HCEC 1CT (cell line): ENCODE measurements at places on chromosomes 16 and 17.

DNA sequence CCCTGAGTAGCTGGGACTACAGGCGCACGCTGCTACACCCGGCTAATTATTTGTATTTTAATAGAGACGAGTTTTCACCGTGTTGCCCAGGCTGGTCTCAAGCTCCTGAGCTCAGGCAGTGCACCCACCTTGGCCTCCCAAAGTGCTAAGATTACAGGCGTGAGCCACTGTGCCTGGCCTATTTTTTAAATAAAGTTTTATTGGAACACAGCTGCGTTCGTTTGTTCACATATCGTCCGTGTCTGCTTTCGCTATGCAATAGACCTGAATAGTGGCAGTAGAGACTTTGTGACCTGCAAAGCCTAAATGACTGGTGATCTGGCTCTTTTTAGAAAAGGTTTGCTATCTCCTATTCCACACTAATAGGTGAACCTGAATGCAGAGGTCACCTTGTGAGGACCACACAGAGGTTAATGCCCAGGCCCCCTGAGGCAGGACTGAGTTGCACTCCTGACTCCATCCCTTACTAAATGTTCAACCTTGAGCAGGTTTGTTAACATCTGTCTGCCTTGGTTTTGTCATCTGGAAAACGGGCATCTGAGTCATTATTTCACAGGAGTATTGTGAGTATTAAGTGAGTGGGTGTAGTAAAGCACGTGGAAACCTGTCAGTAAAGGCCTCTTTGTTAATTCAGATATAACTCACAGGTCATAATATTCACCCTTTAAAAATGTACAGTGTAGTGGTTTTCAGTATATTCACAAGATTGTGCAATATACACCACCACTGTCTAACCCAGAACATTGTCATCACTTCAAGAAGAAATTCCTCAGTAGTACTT is 157.5 kb upstream of the CACNG5 start:
- peak; percentile 94 for DNase-seq

GRCh38 chr17:81551458-81552243 is 502 bp downstream of the FAAP100 start:
- peak; percentile 30 for DNase-seq

DNA sequence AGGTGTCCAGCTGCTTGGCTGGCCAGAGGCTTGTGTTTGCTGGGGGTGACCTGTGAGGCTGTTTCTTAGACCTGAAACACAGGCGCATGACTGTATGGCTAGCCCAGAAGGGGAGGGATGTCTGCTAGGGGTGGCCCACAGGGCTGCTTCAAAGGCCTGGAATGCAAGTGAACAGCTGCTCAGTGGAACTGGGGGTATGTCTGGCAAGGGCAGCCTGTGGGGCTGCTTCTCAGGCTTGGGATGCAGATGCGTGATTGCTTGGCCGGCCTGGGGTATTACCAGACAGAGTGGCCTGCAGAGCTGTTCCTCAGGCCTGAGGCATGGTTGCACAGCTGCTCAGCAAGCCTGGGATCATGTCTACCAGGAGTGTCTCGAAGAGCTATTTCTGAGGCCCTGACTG is 20.5 kb downstream of the TANC2 start:
- DNase-seq, result no peak

GRCh38 chr17:57439651-57440050 is 183.3 kb downstream of the MSI2 start:
- DNase-seq, result no peak

- peak; percentile 44 for DNase-seq
These were observed 11.5 kb downstream of the CCL16 start for GRCh38 chr17:35969558-35970380.

DNA sequence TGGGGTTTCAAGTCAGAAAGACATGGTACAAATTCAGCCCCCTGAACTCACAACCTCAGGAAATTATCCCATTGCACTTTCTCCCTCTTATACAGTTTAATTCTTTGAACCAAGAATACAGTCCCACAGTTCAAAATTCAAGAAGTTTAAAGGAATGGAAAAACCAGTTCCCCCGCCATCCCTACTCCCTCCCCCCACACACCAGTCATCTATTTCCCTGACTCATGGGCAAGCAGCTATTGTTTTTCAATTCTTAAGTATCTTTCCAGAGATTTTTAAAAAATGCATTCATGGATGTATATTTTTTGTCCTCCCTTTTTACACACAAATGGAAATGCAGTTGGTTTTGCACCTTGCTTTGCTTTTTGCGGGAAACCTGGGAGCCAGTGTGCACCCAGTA is 7.3 kb downstream of the SYCE1L start:
- DNase-seq, result no peak

- DNase-seq, result peak; percentile 52
These were observed 16.2 kb downstream of the CHST4 start for GRCh38 chr16:71542377-71542776.

DNA sequence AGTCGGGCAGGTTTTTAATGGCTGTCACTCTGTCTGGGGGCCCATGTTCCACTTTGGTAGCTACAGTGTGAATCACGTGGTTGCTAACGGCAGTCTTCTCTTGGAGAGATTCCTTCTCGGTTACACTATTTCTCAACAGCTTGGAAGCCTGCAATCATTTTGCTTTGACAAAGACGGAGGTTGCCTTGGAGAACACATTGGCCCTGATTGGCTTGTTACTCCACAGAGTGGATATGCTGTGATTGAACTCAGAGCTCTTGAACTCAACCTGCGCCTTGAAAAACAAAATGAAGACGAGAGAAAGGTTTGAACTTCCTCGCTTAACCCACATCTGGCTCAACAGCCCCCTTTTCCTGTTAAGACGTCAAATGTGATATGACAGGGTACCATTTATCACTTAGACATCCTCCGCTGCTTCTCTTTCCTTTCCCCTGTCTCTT is 218.9 kb downstream of the MAF start:
- no peak for DNase-seq

GRCh38 chr17:7774055-7774521 is 56.5 kb downstream of the DNAH2 start:
- peak; percentile 39 for DNase-seq

DNA sequence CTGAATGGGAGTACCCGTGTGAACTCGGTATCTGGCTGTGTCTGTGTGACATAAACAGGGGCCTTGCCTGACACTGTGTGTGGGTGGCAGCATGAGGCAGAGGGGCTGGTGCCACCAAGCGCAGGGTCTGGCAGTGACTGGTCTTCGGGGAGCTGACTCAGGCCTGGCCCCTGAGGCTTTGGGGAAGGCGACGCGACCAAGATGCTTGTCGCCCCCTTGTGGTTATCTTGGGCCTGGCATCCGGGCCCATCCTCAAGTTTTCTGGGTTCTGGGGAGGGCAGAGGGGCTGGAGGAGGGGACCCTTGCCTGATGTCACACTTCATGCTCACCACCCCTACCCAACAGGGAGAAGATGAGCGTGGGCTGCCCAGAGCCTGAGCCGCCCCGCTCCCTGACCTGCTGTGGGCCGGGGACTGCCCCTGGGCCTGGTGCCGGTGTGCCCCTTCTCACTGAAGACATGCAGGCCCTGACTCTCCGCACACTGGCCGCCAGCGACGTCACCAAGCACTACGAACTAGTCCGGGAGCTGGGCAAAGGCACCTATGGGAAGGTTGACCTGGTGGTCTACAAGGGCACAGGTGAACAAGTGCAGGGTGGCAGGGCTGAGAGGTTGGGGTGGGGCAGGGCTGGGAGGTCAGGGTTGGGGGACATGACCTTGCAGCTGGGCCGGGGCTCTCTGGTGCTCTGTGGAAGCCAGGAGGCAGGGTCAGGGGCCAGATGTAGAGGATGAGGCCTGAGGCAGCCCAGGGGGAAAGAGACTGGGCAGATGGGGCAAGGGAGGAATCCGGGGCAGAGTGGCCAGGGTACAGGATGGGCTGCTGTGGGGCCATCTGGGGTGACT is 24.9 kb downstream of the SBK1 start:
- DNase-seq, result no peak

- DNase-seq, result peak; percentile 66
These were observed 22.1 kb downstream of the FCSK start for GRCh38 chr16:70476272-70477020.

DNA sequence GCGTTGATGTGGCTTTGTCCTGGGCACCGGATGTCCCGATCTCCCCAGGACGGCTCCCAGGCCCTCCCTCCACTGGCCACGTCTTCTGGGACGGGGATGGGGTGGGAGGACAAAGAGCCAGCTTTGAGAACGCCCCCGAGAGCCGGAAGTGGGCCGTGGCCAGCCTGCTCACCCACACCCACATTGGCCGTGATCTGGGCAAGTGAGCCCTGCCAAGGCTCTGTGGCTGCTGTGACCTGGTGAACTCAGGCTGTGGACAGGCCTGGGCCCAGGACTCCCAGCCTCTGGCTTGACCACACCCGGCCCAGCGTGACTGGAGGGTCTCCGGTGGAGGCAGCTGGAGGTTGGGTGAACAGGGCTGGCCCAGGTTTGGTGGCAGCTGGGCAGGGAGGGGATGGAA is 3.3 kb downstream of the CDH15 start:
- DNase-seq, result no peak

GRCh38 chr16:2037647-2038381 is 9.8 kb downstream of the NTHL1 start:
- DNase-seq, result no peak

GRCh38 chr16:79484237-79484636 is 116.3 kb downstream of the MAF start:
- DNase-seq, result no peak

DNA sequence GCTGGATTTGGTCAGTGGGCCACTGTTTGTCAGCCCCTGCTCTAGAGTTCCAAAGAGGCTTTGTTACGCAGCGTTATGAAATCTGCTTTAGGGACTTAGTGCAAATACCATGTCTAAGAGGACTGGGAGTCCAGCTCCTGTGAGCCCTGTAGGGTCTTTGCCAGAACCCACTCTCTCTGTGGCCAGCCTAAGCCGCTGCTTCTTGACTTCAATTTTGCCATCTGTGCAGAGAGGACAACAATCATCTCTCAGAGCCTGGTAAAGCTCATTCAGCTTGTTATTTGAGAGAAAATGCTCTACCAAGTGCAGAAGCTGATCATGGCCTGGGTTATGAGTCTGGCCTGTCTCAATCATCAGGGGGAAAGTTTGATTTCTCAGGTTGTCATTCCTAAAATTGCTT is 17.9 kb downstream of the CA10 start:
- no peak for DNase-seq
